GM18507 (cell line): ENCODE measurements at places on chromosomes 11 and 22.

DNA sequence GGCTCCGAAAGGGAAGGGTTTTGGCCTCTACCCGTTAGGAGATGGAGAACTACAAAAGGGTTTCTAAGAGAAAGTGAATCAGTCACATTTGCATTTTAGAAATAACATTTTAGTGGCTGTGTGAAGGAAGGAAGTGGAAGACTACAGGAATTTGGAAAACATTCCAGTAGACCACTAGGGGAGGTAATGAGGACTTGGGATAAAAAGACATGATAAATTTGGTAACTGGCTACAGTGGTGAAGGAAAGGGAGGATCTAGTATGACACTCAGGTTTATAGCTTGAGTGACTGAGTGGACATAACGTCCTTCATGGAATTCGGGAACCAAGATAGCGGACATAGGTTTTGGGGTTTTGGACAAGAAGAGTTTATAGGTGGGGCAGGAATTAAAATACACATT, 7.0 kb upstream of the RRM1 start:
- no peak for DNase-seq

- DNase-seq, result no peak
Observed at GRCh38 chr11:7020183-7020917, at the start of the genes NLRP14 and ZNF214. Gene NLRP14, plus strand, starts transcription at chr11:7020479. Its CDS starts 18,108 bp downstream, at chr11:7038587. Gene ZNF214, minus strand, starts transcription at chr11:7020346. Its CDS starts 17,511 bp downstream, at chr11:7002835.

GRCh38 chr11:95231881-95232605, 1.0 kb upstream of the SESN3 start:
- no peak for DNase-seq

DNA sequence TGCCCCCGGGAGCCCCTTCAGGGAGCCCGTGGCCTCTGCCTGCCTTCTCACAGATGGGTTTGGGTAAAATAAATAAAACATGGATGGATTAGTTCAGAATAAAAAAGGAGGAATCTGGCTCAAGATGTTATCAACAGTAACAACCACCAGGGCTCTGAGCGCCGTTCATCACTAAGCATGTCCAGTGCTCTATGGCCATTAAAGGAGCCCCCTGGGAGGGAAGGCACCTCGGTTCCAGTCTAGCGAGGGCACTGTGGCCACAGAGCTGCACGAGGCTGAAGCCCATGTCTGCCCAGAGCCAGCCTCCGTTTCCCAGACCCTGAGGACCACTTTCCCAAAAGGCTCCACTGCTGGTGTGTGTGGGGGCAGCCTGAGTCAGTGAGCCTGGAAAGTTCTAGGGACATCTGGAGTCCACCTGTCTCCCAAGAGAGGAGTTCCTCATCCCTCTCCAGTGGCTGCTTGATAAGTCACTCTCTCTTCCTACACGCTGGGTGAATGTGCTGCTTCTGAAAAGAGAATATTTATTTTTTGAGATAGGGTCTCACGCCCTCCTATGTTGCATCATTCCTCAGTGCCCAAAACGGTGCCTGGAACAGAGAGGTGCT, 614.6 kb downstream of the TBC1D22A start:
- no peak for DNase-seq

GRCh38 chr11:60905551-60906113, 753 bp downstream of the PRPF19 start:
- DNase-seq, result no peak

- no peak for DNase-seq
Observed at GRCh38 chr11:86938900-86939880, 16.0 kb downstream of the FZD4 start.

GRCh38 chr22:43109921-43110443, 568 bp upstream of the BIK start:
- no peak for DNase-seq

DNA sequence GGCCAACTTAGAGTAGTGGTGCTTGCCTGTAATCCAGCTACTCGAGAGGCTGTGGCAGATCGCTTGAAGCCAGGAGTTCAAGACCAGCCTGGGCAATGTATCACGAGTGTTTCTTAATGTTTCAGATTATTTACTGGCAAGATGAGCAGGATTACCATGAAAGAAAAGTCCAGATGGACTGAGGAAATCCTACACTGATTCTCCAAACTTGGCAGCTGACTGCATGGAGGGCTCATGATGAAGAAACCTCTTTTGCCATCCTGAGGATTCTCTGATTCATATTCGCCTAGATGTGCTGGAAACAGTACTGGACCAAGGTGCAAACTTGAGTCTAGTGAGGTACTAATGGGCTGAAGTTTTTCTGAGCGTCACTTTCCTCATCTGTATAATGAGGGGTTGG, 2.8 kb upstream of the SIDT2 start:
- no peak for DNase-seq

DNA sequence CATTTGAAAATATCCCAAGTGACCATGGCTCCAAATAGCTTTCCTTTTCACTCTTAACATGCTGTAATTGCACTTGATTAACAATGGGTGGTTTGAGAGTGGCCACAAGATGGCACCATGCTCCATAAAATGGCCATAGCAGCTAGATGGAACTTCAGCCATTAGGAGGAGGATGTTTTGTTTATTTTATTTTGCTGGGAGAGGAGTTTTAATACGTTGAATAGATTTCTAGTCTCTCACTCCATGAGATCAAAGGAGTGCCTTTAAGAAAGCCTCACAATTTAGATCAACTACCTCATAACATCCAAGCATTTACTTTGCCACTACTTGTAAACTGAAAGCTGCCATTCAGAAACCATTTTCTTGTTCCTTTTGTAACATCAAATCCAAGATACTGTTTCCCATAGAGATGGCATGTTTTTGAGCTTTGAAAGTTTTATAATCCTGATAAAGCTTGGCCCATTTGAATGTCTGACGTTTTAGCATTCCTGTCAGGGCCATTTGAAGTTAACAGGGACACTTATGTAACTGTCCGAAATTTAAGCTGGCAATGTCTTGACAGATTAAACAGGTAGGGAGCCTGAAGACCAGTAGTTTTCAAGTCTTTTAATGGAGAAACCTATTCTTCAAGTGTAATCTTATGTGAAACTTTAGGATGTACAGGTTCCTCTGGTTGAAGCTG, 4.7 kb downstream of the FEN1 start:
- DNase-seq, result peak; percentile 43

- no peak for DNase-seq
Observed at GRCh38 chr11:126098204-126098769, 35.6 kb upstream of the CDON start.

DNA sequence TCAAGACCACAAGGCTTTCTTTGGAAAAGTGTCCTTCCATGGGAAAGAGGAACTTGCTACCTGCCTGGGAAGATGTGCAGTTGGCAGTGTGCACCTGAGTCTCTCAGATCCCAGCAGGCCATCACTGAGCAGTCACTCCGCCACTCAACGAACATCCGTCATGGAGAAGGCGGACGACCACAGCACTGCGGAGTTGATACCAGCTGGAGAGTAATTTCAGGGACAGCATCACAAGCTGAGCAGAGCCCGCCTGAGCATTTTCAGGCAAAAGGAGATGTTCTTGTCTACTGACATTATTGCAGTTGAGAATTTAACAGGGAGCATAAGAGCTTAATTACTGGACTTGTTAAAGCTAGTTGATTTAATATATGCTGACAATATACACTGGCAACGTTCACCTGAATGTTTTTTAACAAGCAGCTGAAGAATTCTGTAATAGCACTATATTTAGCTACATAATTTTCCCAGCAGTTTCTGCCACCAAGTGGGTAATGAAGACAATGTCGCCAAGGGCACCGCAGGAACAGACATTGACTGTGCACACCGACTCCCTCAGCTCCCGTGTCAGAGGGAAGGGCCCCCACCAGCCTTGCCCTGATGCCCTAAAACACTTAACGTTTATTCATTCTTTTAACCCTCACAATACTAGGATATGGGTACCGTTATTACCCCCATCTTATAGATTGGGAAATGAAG, 52.4 kb upstream of the ARFGAP3 start:
- DNase-seq, result no peak

DNA sequence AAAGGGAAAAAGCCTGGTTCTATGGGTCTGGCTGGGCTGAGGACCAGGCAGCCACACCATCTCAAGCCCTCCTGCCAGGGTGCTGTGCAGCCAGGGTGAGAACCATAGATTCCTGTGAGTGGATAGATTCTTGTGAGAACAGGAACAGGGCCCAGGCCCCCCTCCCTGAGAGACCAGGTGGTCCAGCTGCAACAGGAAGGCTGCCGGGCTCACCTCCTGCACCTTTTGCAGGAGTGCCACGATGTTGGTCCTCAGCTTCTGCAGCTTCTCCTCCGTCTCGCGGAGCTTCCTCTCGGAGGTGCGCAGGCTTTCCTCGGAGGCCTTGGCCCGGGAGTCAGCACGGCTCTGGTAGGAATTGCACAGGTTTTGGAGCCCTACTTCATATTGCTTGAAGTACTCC, 40.8 kb downstream of the MORC2 start:
- no peak for DNase-seq

DNA sequence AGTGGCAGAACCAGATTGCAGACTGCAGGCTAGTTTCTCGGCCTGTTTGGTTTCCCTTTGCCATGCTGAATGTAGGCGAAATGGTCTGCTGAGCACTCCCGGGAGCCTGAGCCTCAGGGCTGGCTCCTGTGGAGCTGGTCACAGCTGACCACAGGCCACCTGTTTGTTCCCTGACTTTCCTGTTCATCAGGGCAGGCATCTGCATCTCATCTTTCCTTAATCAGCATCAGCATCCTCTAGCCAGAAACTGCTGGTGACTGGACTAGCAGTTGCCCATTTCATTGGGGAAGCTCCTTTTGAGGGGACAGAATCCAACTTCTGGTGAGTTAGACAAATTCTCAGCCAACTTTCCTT, 20.2 kb upstream of the C11orf96 start:
- DNase-seq, result no peak

DNA sequence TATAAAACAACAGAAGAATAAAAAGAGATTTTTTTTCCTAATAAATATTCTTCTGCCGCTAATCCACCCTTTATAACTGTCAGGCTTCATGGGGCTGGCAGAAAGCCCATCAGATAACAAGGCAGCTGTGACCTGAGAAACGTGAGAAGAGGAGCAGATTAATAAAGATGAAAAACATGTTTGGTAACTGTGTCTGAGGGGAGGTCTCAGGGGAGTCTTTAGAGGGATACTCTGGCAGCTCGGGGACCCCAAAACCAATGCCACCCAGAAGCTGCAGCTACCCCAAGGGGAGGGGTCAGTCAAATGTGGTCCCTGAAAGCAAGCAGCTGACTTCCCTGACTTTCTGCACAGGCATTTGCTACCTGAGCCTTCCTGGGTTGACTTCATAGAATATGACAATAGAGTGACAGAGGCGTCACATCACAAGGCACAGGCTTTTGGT, 48.4 kb upstream of the POU2AF1 start:
- DNase-seq, result no peak

DNA sequence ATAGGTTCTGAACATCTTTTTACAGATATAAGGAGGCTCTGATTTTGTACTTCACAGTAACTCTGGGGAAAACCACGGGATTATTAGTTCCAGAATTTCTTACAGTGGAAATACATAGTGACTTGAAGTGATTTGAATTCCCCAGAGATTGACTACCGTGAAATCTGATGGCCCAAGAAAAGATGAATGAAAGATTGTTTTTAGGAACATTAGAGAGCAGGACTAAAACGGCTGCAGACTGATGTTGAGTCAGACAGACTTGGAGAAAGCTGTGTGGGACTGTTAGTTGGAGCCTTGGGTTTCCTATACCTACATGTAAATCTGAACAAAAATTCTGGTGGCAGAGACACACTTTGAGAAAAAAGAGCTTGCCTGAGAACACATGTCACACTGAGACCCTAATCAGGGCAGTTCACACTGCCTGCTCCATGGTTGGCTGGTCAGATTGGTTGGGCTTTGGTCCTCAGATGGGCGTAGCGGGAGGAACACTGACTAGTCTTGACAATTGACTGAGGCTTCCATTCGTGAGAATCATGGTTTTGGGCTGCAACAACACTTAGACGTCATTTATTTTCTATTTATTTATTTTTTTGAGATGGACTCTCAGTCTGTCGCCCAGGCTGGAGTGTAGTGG, 6.8 kb downstream of the PPP6R3 start:
- DNase-seq, result no peak

DNA sequence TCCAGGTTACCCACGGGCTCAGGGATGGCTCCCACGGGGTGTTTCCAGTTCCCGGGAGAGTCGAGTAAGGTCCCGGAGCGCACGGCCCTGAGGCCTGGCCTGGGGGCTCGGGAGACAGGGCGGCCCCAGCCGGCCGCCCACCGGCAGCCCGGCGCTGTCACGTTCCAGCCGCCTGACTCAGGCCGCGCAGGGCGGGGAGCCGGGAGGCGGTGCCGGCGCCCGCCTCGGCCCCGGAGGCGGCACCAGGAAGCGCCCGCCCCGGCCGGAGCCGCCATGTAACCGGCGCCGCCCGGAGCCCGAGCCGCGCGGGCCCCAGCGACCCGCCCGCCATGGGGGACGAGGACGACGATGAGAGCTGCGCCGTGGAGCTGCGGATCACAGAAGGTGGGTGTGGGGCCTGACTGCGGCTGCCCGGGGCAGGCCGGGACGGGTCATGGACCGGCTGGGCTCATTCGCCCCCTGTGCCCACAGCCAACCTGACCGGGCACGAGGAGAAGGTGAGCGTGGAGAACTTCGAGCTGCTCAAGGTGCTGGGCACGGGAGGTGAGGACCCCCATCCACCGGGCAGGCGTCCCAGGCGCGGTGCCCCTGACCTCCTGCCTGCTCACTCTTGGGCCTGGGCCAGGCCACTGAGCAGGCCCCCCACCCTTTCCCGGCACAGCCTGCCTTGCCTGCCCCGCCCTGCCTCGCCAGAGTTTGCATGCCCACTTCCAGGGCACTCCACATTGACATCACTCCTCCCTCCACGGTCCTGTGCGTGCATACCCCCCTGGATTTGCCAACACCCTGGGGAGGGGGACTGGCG, at the start of gene RPS6KA4:
Gene RPS6KA4, plus strand, starts transcription at position 256 of the 805 bp plus-strand sequence. Its CDS starts 74 bp downstream, at position 330.
- peak; percentile 83 for DNase-seq
